ENCODE measurements at places on chromosomes 6 and 20.
A peak's percentile ranks its signal among the peaks of the same experiment; 100 is the strongest.

- no peak for DNase-seq
Observed at GRCh38 chr6:150800674-150801314, 64.7 kb upstream of the MTHFD1L start.

DNA sequence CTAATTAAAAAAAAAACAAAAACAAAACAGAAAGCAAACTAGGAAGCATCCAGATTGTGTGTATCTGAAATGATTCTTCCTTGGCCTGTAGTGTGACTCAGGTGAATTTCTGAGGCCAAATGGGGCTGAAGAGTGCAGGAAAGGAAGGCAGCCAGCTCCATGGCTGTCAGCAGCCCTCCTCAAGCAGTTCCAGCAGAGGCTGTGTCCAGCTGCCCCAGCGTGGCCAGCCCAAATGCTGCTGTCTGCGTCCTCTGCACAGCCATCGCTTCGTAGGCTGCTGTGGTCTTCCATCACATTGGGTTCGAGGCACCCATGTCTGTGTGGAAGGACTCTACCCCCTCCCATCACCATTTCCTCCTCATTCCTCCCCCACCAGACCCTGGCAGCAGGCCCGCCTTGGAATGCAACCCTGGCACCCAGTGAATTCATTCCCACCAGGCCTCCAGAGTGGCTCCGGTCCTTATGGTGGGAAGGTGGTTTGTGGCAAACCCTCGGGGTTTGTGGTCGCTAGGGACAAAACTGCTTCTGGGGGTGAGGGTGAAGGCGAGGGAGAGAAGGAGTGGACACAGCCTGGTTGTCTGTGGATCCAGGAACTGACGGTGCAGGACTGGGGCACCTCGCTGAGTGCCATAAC is 81.5 kb downstream of the MYLK4 start:
- DNase-seq = no peak

- DNase-seq = peak; percentile 60
Observed at GRCh38 chr6:125300992-125301434, 754 bp downstream of the HDDC2 start.

GRCh38 chr6:35522660-35523658 is 10.3 kb upstream of the TULP1 start:
- DNase-seq = peak; percentile 62

DNA sequence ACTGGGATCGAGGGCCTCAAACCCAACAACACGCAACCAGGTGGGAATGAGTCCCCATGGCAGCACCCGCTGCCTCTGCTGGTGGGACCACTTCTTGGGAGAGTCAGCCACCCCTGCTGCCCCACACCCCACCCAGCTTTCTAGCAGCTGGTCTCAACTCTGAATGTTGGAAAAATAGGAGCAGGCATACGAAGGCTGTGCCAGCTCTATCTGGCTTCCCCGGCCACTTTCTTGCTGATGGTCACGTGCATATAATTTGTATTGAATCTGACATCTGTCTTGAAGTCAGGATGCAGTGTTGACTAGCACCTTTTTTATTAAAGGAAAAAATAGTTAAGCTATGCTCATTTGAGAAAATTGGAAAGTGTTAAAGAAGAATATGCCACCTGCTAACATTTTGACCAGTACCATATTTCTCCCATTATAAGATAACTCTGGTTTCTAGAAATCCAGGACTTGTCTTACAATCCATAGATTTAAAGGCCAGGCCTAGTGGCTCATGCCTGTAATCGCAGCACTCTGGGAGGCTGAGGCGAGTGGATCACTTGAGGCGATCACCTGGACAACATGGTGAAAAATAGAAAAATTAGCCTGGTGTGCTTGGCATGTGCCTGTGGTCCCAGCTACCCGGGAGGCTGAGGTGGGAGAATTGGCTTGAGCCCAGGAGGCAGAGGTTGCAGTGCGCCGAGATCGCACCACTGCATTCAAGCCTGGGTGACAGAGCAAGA is 26.9 kb upstream of the MAPRE1 start:
- DNase-seq = no peak

- no peak for DNase-seq
Observed at GRCh38 chr20:35443003-35443402, 5.0 kb upstream of the GDF5 start.

DNA sequence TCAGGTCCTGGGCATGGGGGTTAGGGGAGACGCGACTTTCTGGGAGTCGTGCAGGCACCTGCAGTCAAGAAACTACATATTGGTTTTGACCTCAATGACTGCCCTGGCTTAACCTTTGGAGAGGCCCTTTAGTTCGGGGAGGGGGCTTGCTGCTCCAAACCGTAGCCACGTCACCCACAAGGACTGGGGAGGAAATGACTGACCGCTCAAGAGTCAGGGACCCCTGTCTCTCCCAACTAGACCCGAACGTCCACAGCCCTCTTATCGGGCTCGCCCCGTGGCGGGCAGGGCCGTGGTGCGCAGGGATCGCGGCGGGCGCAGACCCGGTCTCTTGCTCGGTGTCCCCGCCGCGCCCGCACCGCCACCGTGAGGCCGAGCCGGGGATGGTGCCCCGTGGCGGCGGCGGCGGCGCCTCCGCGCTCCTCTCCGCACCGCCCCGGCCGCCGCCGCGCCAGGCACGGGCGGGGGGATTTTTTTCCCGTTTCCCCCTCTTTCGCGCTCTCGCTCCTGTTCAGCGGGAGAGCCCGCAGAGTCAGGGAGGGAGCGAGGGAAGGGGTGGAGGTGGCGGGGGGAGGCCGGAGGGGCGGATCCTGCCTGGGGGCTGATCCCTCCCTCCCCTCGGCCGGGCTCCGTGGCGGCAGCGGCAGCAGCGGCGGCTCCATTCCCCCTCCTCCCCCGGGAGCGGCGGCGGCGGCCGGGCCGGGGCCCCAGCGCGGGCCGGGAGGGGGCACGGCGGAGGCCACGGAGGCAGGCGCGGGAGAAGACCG is at the start of gene BRPF3:
Gene BRPF3, plus strand, starts transcription at position 632 of the 767 bp plus-strand sequence. CDS start 3,579 bp downstream, outside the sequence.
- peak; percentile 29 for DNase-seq

GRCh38 chr6:143937668-143937970 is 70.4 kb downstream of the PLAGL1 start:
- DNase-seq = no peak

DNA sequence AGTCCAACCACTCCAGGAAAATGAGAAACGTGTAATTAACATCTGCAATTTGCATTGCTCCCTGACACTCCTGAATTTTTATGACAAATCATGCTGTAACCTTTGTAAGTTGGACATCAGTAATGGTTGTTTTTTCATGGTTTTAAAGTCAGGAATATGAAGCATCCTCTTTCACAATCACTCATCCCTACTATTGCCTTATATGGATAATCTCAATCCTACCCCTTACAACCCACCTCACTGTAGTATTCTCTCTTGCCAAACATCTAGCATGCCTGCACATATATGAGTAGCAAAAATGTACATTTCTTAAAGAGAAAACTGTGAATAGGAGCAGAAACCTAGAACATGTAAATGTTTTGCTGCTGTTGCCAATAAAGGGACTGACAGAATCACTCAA is 729.5 kb downstream of the KIF16B start:
- DNase-seq = no peak

DNA sequence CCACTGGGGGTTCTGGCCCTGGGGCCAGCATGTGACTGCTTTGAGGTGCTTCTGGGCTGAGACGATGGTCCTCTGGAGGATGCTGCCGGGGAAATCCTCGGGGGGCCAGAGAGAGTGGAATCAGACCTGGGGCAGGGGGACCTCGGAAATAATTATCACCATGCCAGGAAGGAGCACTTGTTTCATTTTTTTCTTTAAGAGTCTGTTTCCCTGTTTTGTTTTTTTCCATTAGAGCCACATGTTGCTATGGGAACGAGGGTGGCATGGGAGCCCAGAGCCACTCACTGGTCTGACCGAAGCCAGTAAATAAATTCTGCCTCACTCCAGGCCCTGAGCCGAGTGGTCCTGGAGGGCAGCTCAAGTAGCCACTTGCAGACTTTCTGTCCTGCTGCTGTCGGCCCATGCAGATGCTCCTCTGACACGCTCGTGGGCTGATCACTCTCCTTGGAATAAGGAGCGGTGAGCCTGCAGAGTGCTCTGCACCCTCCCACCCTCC is 365.1 kb downstream of the ZFAND3 start:
- no peak for DNase-seq

- DNase-seq = no peak
Observed at GRCh38 chr6:130377371-130377770, 11.6 kb downstream of the TMEM200A start.

- DNase-seq = no peak
Observed at GRCh38 chr6:21937466-21937865, 343.9 kb downstream of the SOX4 start.

- DNase-seq = no peak
Observed at GRCh38 chr20:20549267-20549612, 163.2 kb downstream of the RALGAPA2 start.

GRCh38 chr20:1336699-1337367 is 7.9 kb upstream of the SDCBP2 start:
- no peak for DNase-seq

DNA sequence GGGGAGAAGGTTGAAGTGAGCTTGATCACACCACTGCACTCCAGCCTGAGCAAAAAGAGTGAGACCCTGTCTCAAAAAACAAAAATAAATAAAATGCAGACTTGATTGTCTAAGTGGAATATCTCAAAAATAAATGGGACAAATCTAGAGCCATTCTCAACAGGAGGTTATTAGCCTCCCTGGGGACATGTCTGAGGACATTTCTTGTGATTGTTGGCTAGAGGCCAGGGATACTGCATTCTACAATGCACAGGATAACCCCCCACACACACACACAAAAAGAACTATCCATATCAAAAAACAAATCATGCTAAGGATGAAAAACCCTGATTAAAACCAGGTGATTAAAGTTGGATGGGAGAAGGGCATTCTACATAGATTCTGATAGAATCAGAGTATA is 37.5 kb downstream of the FAM217A start:
- no peak for DNase-seq

GRCh38 chr6:170035901-170036304 is 255.0 kb downstream of the DLL1 start:
- DNase-seq = no peak

GRCh38 chr6:127069659-127070279 is 48.7 kb upstream of the RSPO3 start:
- peak; percentile 43 for DNase-seq

DNA sequence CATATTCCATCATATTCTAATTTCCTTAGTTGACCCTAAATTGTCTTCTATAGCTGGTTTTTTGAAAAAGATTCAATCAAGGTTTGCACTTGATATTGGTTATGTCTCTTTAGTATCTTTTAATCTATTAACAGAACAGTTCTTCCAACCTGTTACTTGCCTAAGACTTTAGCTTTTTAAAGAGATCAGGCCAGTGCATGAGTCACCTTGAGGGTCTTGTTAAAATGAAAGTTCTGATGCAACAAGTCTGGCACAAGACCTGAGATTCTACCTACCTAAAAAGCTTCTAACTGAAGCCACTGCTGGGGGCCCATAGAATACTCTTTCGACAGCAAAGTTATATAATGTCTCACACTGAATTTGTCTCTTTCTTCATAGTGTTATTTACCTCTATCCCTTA is 3.2 kb downstream of the USP45 start:
- no peak for DNase-seq

- DNase-seq = no peak
Observed at GRCh38 chr6:90484903-90485302, 102.0 kb downstream of the MAP3K7 start.

GRCh38 chr20:25053255-25054031 is 4.5 kb downstream of the ACSS1 start:
- DNase-seq = no peak

GRCh38 chr20:58236612-58237317 is 8.3 kb upstream of the ANKRD60 start:
- DNase-seq = peak; percentile 13

- DNase-seq = no peak
Observed at GRCh38 chr6:16067568-16067967, 61.3 kb upstream of the MYLIP start.

DNA sequence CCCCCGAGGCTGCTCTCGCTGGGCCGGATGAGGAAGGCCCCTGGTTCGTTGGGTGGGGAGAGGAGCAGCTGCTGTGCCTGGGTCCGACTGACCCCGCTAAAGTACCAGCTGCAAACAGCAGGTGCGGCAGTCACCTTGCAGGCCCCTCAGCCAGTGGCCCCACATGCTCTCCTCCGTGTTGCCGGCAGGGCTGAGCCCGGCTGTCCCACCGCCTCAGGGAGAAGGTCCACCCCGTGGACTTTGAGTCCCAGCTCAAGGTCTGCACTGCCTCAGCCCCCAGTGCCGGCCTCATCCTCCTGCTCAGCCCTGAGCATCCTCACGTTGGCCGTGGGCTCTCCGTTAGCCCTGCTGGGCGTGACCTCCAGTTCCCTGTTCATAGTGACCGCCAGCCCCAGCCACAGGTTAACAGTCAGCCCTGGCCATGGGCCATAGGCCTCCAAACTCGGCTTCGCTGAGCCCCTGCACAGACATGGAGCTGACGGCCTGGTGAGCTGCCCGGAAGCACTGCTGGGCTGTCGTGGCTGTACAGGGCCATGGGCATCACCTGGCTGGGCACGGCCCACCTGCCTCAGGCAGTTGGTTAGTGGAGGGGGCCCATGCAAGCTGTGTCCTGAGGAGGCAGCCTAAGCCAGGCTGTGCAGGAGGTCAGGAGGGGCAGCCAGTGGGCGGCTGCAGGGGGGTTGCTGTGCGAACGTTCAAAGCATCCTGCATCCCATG is 3.1 kb downstream of the SRMS start:
- DNase-seq = no peak
